ENCODE measurements at places on chromosomes 2 and 18. TPM values are rescaled to one million over a fixed set of nuclear protein-coding genes. Genes with fewer than 3 reads are reported as not detected.

DNA sequence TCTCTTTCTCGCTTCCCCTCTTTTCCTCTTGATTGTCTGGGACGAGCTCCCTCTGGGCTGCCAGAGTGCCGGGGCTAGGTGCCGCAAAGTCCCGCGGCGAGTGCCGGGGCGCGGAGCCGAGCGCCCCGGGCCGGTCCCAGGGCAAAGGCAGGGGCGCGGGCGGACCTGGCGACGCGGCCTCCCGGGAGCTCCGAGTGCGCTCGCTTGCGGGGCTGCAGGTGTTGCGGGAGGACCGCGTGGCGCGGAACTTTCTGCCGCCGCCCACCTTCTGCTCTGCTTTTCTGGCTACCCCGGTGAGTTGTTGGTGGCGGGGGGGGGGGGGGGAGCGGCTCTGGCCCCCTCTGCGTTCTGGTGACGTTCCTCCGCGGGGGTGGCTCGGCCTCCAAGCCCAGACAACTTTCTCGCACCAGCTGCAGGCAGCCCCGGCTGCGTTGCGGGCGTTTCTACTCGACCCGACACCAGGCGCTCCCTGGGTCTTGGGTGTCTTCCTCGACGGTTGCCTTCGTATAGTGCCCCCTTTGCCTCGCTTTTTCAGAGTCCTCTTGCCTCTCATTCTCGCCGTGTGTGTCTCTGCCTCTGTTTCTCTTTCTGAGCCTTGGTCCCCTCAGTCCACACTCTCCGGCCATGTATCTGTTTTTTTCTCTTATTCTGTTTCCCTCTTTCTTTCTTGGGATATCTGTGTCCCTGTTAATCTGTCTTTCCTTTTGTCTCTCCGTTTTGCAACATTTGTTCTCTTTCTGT, 759 bp downstream of the GALNT13 start:
- no peak for DNase-seq

- no peak for DNase-seq
Measured at GRCh38 chr2:78061301-78061700, 539.1 kb upstream of the LRRTM4 start.

DNA sequence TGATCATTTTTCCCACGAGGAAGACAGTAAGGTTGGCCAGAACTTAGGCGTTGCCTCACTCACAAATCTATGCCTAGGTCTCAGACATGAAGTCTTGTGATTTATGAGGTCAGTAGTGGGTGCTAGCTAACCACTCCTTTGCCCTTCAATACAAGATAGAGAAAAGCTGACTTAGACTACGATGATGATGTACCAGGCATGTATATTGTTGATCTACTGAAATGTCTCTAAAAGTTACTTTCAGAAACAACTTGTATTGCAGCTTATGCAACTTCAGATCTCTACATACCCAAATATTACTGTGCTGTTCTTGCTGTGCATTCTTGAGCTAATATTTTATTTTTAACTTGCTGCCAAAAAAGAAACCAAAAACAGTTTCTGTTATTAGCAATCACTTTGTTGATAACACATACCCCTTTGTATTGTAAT, 30.6 kb downstream of the MAPRE2 start:
- DNase-seq, result no peak

GRCh38 chr2:158598862-158599517, 142.2 kb downstream of the PKP4 start:
- no peak for DNase-seq

GRCh38 chr2:101367508-101367907, 19.8 kb downstream of the CREG2 start:
- DNase-seq, result no peak

DNA sequence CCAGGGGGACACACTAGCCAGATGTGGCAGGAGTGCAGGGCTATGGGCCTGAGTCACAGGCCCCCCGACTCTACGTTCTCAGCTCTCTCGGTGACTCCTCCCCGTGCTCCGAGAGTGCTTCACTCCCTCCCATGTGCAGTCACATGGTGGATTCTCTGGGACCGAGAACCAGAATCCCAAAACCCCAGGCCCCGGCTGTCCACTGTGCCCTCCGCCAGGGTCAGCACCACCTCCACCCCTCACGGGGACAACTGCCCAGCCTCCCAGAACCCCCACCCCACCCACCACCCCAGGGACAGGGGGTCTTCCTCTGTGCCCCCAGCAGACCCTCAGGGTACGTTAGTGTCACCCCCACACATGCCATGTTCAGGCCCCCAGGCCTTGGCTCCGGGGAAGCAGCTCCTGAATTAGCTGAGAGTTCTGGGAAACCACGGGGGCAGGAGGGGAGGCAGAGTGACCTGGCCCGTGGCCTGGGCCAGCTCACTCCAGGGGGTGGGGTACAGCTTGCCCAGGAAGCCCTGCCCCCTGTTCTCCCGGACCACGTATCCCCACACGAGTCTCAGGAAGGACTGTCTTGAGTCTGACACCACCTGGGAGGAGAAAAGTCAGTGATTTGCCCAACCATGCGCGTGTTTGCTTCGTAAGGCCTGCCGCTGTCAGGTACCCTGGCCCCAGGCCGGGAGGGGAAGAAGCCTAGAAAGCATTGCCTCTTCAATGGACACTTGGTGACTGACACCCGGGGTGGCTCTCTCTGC, 4.4 kb downstream of the RAMP1 start:
- peak; percentile 42 for DNase-seq

GRCh38 chr18:49563701-49564517, 2.1 kb downstream of the LIPG start:
- DNase-seq, result no peak

GRCh38 chr2:41498781-41499180, 549.0 kb upstream of the PKDCC start:
- no peak for DNase-seq

DNA sequence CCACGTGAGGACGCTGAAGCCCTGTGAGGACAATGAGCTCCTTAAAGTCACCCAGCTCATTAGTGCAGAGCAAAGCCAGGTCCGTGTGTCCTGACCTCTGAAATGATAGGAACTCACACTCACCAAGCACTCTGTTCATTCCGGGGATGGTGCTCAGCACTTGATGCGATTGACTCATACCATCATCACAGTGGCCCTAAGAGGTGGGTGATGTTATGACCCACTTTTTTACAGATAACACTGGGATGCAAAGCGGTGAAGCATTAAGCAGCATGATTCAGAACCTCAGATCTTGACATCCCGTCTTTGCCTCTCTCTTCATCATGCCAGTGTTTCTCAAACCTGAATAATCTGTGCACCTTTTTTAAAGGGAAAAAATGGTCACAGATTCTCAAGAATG, 234.8 kb downstream of the ALPK2 start:
- DNase-seq, result no peak

GRCh38 chr2:239383036-239383758, 17.6 kb downstream of the HDAC4 start:
- DNase-seq, result no peak

- no peak for DNase-seq
Measured at GRCh38 chr18:36589857-36590543, 238.8 kb downstream of the TPGS2 start.

DNA sequence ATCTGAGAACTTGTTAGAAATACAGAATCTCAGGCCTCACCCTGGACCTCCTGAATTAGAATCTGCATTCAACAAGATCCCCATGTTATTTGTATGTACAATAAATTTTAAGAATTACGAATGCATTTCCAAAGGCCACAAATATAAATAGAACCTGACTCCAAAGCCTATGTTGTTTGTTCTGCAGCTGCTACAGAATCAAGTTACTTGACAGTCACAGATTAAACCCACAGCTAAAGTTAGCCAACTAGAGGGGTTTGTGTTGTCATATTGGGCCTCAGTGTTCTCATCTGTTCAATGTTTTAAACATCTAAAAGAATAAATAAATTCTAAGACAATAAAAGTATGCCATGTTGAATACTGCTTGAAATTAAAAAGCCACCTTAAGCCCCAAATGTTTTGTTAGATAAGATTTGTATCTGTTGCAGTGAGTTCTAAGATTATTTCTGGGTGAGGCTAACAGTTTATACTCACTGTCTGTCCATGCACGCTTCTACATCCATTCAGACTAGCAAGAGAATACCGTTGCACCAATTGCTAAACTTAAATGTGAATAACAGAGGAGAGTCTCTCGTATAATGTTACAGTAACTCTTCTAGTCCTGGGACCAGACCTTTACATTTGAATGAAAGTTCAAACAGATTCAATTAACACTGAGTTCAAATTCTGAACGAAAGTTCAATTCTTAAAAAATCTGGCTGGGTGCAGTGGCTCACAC, 200.4 kb downstream of the MEMO1 start:
- DNase-seq, result no peak

DNA sequence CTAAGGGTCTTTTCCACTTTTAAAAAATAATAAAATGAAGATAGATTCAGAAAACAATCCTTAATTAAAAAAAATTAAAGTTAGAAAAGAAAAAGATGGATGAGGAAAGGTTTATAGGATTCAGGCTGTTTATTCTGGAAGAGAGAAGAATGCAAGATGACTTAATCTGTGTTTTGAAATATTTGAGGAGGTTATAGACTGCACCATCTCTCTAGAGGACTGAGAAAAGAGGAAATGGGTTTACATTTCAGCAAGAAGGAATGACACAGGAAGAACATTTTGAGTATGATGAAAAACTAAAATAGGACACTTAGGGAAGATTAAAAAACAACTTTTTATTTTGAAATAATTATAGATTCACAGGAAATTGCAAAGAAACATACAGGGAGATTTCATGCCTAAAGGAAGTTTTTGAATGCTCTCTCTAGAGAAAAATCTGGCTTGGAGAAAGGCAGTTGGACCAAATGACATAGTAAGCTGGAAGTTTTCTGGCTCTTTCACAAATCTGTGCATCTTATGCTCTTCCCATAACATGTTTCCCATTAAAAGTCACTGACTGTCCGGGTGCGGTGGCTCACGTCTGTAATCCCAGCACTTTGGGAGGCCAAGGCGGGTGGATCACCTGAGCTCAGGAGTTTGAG, 75.0 kb downstream of the CERS6 start:
- DNase-seq, result no peak

- peak; percentile 56 for DNase-seq
Measured at GRCh38 chr18:49814147-49814499, 790 bp upstream of the ACAA2 start.

DNA sequence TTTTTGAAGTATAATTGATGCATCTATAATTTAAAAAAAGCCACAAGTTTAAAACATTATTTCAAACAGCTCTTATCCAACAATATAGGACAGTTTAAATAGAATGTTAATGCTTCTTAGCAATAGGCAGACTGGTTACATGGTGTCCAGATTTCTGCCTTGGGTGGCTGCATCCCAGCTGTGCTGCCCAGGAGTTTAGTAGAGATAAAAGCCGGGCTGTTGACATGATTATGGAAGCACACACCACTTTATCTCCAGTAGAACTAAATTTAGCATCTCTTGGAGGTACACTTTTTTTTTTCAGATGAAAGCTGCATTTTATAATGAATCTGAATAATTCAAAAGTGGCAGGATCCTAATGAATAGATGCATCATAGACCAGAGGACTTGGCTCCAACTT, 309.7 kb downstream of the PLCL1 start:
- no peak for DNase-seq

The ADGRF3 gene
- 0.89 TPM for total RNA-seq

- DNase-seq, result no peak
Measured at GRCh38 chr2:14552286-14552685, 80.2 kb upstream of the LRATD1 start.

The ALK gene
- 0.36 TPM for total RNA-seq

The IL1B gene
- 3.5 TPM for total RNA-seq

- DNase-seq, result no peak
Measured at GRCh38 chr2:130135692-130136541, 6.9 kb upstream of the POTEF start.

GRCh38 chr2:105777506-105778055, 32.9 kb downstream of the NCK2 start:
- no peak for DNase-seq

GRCh38 chr2:135230150-135230549, 178.1 kb downstream of the RAB3GAP1 start:
- DNase-seq, result no peak

GRCh38 chr2:116747103-116747502, 1067.4 kb upstream of the DDX18 start:
- no peak for DNase-seq

GRCh38 chr18:4058179-4058578, 396.9 kb downstream of the DLGAP1 start:
- no peak for DNase-seq

GRCh38 chr2:181396256-181397123, 60.7 kb upstream of the ITGA4 start:
- DNase-seq, result no peak

DNA sequence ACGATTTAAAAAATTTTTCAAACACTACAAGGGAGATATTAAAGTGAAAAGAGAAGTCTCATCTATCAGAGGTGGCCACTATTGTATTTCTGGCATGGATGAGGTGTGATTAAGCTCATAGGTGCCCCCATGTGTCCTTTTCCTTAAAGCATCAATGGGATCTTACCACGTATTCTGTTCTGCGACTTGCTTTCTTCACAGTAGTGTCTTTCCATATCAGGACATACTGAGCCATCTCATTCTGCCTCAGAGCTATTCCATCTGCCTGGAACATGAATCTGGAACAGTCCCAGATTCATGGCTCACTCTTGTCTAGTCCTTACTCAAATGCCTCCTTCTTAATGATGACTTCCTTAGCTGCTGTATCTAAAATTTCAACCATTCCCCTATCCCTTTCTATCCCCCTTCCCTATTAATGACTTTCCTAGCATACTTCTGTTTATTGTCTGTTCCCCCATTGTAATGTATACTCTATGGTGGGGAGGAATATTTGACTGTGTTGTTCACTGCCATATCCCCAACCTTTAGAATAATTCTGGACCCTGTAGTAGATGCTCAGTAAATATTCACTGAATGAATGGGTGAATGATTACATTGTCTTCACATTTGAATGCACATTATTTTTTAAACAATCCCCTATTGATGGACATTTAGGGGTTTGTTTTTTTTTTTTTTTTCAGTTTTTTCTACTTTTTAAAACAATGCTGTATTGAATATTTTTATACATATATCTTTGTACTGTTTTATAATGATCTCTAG, 11.1 kb downstream of the STAMBP start:
- no peak for DNase-seq

Measured in ureter (tissue), 1 donor.